HAP-1 (cell line): ENCODE measurements at places on chromosomes 5 and 9.

DNA sequence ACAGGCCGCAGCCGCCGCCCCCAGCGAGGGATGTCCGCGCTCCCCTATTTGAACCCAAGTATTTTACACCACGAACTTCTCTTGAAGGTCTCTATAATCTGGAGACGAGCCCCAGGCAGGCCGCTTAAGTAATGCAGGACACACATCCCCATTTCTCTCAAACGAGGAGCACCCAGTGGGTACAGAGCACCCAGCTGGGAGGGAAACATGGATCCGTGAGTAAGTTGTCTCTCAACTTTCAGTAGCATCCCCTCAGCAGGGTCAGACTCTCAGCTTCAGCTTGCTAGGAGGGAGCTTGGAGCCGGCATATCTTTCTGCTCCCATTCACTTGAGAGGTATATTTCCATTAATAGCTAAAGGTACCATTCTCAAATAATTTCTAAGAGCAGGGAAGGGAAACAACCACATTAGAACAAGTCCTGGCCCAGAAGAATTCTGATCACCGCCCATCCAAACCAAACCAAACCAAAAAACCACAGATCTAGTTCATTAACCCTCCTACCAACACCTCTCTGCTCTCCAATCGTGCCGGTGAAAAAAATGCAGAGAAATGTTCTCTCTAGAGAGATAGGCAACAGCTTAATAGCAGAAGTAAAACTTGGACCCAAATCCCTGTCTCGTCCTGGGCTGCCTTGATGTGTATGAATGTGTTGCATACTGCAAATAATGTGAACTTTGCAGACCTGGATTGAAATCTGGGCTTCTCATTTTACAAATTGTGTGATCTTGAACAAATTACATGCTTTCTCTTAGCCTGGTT is 910 bp downstream of the TDRD7 start:
- no peak for DNase-seq

DNA sequence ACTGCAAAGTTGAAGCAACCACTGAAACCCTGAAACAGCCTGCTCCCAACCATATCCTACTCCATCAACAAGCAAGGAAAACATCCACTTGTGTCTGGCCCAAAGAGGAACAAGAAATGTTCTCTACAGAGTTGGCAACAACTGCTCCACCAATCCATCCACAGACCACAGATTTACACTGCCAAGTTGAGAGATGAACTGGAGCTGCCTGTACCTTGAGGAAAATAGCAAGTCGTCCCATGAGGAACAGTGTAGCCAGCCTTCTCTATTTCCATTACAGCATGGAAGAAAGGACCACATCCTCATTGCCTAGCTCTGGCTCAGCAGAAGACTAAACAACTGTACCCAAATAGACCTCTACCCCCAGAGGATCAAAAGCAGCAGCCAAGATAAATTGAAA is 60.4 kb downstream of the DEPDC1B start:
- DNase-seq, result no peak

DNA sequence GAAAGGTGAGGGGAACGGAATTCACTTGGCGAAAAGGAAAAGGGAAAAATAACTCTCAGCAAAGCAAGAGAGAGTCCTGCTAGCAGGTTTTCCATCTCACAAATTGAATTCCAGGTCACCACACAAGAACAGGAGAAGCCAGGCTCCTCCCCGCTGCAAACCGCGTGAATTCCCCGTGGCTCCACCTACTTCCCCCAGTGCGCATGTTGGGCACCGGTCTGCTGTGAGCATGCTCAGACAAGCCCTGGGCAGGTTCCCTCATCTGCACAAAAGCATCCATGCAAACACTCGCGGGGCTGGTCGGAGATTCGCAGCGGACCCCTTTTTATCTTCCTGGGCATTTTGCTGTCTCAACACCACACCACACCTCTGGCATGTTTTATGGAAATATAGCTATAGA is 58.5 kb upstream of the S1PR3 start:
- no peak for DNase-seq

GRCh38 chr5:57551251-57551650 is 68.6 kb upstream of the ACTBL2 start:
- DNase-seq, result no peak

DNA sequence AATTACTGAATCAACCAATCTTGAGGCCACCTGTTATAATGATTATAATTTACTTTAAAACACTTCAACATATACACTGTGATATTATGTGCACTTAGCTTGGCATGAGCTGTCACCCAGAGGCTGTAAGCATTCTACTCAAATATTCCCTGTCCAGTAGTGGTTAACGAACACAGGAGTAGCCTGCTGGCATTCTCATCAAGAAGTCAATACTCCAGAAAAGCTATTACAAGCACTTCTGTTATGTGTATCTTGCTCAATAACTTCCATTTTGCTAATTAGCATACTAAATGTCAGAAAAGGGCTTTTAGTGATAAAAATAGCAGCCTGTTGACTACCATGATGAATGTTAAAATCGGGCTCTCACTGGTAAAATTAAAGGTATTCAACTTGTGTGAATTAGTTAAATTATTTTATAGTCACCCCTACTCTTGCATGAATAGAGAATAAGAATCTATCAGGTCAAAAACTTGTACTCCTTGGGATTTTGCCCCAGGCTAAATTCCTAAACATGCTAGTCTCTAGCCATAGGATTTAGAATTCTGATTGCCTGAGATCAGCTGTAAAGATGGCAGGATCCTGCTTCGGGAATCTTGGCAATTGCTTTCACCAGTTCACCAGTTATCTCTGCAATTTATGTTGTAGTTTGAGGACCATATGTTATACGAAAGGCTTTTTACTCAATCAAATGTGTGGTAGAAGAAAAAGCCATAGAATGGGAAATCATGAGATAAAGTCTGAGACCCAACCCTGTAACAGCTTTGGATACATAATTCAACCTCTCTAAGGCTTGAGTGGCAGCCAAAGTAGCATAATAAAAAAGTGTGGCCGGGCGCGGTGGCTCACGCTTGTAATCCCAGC is 43.4 kb upstream of the PAM start:
- DNase-seq, result peak; percentile 7

- DNase-seq, result no peak
Measured at GRCh38 chr5:14155075-14155474, 11.9 kb downstream of the TRIO start.

DNA sequence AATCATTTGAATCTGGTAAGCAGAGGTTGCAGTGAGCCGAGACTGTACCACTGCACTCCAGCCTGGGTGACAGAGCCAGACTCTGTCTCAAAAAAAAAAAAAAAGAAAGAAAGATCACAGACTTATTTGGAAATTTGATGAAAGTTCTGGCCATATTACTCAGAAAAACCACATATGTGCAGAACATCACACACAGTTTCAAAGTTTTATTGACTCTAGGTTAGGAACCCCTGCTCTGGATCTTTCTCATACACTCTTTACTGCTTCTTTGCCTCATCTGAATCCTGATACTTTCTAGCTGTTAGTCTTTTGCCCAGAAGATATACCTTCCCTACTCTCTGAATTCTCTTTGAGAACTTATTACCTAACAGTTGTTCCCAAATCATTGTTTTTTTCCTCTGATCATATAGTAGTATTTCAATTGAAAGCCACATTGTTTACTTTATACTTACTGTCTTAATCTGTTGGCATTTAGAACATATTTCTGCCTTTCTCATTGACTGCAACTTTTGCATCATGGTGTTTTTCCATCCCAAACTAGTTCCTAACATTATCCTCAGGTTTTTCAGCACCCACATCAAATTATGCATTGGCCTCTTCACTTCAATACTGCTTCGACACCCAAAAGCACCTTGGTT is 68.7 kb downstream of the LNPEP start:
- no peak for DNase-seq

DNA sequence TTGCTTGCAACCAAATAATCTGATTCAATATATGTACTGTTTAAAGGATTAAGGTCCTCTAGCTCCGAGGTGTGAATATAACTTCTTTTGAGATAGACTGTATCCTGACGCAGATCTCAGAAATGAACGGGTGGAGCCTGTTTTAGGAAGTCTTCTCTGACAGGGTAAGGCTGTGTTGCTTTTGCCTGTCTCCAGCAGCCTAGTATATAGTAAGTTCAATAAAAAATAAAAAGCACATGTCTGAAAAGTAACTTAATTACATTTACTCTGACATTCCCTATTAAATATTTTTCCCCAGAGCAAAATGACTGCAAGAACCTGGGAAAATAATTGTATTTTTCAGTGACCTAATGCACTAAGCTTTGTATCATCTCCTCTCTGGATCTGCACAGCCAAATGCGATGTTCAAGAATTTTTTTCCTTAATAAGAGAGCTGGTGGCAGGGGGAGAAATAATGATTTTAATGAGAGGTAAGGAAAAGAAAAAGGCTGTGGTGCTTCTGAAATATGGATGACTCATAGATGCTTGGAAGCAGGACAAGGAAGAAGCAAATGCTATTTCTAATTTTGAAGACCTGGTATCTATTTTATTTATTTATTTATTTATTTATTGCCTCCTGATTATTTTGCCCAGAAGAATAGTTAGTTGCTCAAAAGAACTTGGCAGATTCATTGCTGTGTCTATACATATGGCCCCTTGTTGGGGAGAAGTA is 7.3 kb downstream of the PPP3R2 start:
- no peak for DNase-seq

- DNase-seq, result no peak
Measured at GRCh38 chr9:80382211-80382891, 810.6 kb downstream of the TLE4 start.

GRCh38 chr5:90866333-90866732 is 307.7 kb downstream of the ADGRV1 start:
- DNase-seq, result peak; percentile 72

GRCh38 chr9:103700195-103700962 is 393.7 kb upstream of the SMC2 start:
- DNase-seq, result peak; percentile 63

DNA sequence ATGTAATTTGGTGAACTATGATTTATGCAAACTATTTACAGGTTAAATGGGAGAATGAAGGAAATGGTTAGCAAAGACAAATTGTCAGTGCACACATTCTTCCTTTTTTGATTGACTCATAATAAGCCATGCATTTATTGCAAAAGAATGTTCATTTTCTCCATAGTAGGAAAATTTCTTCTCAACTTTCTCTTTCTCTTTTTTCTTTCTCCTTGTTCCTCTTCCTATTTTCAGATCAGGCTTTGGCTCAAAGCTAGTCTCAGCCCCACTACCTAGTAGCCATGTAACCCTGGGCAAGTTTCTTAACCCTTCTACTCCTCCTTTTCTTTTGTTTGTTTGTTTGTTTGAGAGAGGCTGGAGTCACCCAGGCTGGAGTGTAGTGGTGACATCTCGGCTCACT is 156.6 kb downstream of the PIK3R1 start:
- DNase-seq, result no peak

DNA sequence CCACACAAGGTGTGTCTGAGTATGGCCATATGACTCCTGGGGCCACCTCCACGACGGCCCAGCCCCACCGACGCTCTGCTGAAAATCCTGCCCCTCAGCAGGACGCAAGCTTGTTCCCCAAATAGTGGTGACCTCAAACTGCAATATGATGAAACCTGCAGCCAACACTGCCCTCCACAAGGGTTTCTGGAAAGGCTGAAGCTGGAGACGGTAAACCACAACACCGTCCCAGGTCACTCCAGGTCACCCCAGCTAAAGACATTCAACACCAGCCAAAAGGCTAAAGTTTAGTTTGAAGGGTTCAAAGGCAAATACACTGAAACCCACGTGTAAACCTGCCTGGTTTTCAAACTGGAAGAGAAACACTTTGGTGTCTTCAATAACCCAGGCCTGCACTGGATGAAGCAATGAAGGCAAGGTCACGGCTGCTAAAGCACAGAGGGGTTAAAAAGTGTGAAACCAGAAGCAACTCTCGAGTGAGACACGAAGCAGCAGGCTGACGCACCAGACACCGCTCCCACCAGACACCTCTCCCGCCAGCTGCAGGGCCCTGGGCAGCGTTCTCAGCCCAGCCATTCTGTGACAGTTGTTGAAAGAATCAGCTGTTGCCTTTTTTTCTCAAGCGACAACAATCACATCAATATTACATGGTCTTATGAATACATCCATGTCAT is 1.8 kb upstream of the LHX3 start:
- DNase-seq, result no peak

DNA sequence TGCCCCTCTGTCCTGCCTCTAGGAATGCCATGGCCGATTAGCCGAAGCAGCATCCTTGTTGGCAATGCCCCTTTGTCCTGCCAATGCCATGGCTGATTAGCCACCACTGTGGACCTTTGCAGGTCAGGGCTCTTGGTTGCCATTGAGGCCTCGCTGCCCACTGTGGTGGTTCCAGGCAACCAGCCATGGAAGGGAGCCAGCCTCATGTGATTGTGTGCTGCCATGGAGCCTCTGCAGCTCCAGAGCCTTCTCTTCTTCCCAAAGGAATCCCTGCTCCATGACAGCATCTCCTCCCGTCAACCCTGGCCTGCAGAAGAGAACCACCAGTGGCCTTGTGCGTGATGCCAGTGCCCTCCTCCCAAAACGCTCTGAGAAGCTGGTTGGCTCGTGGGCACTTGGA is 187.0 kb downstream of the CACNA1B start:
- no peak for DNase-seq

- DNase-seq, result no peak
Measured at GRCh38 chr5:587403-587802, 24.7 kb upstream of the CEP72 start.

DNA sequence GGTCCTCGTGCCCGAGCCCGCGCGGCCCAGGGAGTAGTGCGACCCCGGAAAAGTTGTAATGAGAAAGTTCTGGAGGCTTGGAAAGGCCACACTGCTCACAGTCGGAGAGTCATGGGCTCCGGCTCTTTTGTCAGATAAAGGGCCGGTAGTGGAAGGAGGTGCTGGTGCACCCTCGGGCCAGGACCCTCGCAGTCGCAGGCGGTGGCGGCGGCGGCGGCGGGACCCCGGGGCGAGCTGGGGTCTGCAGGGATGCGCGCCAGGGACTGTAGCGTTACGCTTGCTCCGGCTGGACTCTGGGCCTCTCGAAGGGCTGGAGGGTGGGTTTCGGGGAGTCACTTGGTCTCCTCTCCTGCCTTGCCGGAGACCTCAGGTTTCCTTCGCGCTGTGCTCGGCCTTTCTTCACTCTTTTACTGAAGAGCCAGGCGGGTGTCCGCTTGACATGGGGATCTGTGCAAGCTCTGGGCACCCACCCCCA is 1.5 kb downstream of the RORB start:
- DNase-seq, result no peak

GRCh38 chr9:129885018-129885669 is 49.9 kb downstream of the USP20 start:
- peak; percentile 60 for DNase-seq
